H9 (cell line): ENCODE measurements at places on chromosomes 12 and 14.
A peak's percentile ranks its signal among the peaks of the same experiment; 100 is the strongest.

DNA sequence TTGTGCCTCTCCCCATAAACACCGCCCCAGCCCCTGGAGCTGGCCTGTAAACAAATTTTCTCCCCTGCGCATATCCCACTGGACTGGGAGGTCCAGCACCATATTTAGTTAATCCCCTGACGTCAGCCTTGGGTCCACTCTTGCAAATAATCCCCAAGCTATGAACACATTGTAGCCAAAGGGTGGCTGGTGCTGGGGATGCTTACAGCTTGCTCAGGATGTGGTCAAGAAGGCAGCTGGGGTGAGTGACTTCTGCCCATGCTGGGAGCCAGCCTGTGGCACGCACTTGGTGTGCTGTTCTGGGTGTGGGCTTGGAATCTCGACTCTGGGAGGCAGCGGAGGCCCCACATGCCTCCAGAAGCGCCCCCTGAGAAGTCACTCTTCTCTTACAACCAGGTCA is 32.1 kb downstream of the CMKLR1 start:
- no peak for DNase-seq

- DNase-seq, result no peak
Observed at GRCh38 chr14:70791971-70792370, 17.3 kb downstream of the MAP3K9 start.

GRCh38 chr12:30839643-30840220 is 85.0 kb upstream of the CAPRIN2 start:
- DNase-seq, result no peak

GRCh38 chr12:107660861-107661415 is 24.7 kb upstream of the PWP1 start:
- peak; percentile 71 for DNase-seq

DNA sequence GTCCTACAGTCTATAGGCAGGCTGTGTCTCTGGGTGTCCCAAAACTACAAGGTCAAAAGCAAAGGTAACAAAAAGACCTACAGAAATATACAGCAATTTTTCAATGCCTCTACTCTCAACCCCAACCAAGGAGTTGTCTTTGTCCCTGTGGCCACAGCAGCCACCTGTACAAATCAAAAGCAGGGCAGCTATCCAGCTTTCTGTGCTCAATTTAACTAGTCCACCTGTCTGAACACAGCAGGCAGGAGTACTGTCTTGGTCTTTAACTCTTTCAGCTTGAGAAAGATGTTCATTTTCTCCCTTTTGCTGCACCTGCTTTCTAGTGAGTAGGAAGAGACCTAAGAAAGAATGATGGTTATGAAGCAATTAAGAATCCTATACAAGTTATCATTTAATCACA is 19.7 kb downstream of the GDF11 start:
- no peak for DNase-seq

DNA sequence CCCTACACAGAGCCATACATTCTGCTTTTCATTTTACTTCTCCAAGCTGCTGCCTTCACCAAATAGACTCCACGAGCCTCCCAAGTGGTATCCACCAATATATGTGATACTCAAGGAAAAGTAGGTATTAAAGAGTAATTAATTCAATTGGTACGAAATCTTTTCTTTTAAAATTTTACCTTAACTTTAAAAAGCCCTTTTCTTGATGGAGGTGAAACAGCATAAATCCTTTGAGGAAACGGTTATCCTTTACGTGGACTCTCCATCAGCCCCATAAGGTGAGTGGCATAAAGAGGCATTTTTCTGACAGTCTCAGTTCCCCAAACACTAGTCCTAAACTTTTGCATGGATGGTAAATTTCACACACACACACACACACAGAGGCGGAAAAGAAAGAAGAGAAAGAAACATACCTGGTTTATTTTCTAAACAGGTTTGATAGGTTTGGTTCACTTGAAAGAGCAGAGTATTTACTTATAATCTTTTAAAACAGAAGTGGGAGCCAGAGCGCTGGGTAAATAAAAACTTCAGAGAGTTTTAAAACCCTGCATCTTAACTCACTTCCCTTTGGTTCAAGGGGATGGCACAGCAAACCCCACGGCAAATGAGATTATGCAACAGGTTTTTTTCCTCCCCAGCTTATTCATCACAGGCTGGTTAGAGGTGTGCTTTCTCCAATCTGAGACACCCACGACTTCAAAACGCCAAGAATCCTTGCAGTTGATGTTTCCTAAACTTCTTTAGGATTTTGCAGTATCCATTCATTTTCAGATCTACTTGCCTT is 1.9 kb downstream of the DUSP16 start:
- DNase-seq, result no peak

DNA sequence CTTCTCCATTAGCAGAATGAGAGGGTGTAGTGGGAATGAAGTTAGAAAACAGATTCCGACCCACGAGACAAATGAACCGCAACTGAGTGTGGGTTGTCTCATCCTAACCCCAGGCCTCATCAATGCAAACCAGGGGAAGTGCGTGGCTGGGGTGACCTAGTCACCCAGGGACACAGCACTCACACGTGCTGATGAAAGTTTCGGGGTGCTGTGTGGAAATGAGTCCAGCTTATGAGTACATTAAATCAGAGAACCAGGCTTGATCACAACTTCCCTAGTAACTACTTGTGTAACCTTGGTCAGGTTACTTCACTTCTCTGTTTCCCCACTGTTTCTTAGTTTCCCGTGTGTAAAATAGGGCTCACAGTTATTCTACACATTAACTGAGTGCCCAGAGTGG is 95.4 kb upstream of the CDKN3 start:
- no peak for DNase-seq

- no peak for DNase-seq
Observed at GRCh38 chr14:104894331-104895206, 29.5 kb downstream of the CEP170B start.

DNA sequence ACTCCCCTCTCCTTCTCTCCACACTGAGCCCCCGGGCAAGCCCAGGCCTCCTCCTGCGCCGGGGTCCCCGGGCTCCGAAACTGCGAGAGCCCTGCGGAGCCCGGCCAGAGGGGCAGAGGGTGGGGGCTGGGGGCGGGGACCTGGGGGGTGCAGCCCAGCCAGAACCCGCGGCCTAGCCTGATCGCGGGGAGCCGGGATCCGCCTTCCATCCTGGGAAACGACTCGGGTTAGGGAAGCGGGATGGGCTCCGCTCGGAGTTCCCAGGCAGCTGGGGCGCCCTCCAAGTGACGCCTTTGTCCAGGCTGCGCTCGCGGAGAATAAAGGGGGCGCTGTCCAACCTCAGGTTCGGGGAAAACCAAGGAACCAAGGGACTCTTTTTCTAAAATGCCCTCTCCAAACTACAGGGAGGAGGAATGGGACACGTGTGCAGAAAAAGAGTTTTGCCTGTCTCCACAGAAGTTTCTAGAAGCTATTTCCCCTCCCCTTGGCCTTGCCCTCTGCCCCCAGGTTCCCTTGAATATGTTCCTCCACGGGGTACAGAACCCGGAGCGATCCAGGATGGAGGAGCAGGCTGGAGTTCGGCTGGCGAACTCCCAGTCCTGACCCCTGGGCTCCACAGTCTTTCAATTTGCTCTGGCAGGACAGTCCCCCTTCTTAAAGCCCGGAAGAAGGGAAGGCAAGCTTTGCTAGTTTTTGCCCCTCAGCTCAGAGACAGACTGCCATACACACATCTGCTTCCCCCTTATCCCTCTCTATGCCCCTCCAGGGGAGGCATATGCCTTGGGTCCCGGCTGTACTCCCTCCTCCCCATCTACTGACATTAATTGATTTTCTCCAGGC is 13.9 kb downstream of the NKX2-1 start:
- peak; percentile 64 for DNase-seq

- no peak for DNase-seq
Observed at GRCh38 chr12:55812088-55812487, 5.4 kb downstream of the SARNP start.

- peak; percentile 47 for DNase-seq
Observed at GRCh38 chr14:37592482-37593408, 2.3 kb downstream of the FOXA1 start.

DNA sequence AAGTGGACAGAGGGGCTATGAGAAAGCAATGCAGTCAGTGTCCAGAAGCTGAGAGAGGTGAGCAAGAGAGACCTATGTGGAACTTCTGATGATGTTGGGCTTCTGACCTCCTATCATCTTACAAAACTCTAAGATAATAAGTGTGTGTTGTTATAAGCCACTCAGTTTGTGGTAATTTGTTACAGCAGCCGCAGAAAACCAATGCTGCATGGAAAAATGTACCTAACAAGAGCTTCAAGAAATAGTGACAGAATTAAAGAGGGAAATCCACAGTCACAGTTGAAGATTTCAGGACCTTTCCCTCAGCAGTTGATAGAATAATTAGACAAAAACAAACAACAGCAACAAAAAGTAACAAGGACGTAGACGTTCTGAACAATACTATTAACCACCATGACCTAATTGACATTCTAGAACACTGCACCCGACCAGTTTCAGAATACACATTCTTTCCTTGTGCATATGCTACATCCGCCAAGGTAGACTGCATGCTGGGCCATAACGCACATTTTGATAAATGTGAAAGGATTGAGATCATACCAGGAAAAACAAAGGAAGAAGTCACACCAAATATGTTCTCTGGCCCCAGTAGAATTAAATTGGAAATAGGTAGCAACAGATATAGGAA is 1.8 kb upstream of the EVL start:
- DNase-seq, result no peak

- DNase-seq, result peak; percentile 67
Observed at GRCh38 chr12:124140944-124141486, 153.9 kb upstream of the RFLNA start.

DNA sequence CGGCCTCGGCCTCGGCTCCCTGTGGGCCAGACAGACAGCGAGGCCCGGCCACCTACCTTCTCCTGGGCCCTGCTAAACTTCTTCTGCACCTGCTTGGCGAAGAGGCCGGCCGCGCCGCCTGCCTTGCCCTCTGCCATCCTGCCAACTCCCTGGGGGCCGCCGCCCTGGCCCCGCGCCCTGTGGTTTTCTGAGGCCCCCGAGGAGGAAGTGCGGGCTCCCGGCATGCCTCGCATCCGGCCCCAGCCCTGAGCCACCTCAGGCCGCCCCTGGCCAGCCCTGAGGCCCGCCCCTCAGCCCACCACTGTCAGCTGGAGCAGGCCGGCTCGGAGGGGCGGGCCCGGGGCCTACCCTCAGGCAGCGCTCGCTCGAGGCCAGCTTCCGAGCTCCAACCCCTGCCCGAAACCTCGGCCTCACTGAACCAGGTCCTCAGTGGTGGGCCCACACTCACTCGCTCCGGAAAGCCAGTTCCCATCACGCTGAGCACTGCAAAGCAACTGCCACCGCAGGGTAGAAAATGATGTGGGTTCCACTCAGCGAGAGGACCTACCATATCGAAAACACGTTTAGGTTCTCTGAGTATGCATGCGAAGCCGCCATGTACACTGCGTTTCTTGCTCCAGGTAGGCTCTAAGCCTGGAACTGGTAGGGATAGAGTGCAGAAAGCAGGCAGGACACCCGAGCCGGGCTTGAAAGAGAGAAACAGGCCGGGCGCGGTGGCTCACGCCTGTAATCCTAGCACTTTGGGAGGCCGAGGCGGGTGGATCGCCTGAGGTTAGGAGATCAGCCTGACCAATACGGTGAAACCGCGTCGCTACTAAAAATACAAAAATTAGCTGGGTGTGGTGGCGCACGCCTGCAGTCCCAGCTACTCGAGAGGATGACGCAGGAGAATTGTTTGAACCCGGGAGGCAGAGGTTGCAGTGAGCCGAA is at the start of gene BIN2:
TSS of gene BIN2 (minus strand) at position 209 of the 930 bp plus-strand sequence. CDS start at position 137, 72 bp downstream.
- no peak for DNase-seq

DNA sequence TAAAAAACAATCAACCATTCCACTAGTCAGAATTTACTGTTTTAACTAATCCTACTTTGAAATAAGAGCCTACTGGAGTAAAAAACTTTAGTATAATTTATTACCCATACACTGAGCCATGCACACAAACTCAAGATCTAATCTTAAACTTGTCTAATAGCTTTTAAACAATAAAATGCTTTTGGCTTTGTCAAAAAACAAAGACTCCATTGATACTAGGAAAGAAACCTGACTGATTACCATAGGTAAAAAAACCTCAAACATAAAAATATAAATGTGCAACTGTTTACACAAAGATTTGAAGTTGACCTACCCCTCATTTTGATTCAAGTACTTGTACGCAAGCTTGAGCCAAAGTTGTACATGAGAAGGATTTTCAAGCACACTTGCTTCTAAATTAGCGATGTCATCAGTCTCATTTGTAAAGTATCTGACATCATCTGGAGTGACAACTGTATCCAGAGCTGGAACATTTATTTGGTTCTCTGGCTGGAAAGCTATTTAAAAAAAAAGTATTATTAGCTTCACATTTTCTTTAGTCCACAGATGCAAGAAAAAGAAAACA is 36.1 kb downstream of the ZFC3H1 start:
- no peak for DNase-seq

DNA sequence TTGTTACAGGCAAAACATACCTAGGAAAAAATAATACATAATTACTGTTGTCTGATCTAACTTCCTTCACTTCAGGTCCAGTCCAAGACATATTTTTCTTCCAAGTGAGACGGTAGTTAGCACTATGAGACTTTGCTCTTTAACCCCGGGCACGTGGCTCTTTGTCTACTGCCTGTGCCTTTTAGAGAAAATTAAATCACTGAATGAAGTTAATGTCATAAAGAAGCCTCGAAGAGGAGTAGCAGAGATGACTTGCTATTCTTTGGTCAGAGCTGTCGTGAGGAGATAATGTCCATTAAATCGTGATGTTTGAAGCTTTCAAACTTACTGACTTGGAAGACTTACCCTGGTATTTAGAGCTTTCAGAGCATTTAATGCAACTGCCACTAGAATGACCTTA is 8.7 kb downstream of the TESPA1 start:
- DNase-seq, result no peak

GRCh38 chr12:90060031-90060430 is 351.4 kb upstream of the ATP2B1 start:
- DNase-seq, result no peak

DNA sequence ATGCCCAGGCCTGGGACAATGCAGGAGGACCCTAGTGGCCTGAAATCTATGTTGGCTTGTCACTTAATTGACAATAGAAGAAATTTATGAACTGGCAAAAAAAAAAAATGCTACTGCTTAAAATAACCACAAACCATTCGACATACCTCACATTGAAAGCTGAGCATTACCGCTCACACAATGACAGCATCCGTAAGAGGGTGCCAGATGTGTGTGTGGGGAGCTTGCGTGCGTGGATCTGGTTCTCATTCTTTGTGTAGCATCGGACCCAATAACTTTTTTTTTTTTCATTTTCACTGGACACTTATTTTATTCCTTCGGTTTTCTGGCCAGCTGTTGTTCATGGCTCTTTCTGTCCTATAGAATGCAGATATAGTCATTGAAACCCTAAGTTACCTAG is 216.7 kb downstream of the VRK1 start:
- no peak for DNase-seq
